ENCODE measurements at places on chromosomes 1 and 21.

- no peak for DNase-seq
Observed at GRCh38 chr1:229024528-229025130, 246.3 kb upstream of the RAB4A start.

GRCh38 chr1:151703813-151704212, 12.8 kb downstream of the CELF3 start:
- DNase-seq, result no peak

DNA sequence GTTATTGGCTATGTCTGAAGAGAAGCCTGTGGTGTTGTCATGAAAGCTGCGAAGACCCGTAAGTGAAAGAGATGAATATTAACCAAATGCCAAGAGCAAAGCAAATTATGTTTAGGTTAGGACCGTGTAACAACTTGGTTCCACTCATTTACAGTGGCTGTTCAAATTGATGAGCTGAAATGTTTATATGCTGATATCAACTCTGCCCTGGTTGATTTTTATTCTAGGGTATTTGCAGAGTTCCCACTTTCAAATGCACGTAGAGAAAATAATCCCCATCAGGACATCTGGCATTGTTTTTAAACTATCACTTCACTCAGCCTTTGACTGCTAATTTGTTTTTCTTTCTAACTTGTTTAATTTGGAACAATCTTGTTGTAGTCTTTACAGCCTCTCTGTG, 581.6 kb upstream of the ADAMTS5 start:
- DNase-seq, result no peak

GRCh38 chr1:58994664-58995063, 210.8 kb upstream of the JUN start:
- DNase-seq, result no peak

DNA sequence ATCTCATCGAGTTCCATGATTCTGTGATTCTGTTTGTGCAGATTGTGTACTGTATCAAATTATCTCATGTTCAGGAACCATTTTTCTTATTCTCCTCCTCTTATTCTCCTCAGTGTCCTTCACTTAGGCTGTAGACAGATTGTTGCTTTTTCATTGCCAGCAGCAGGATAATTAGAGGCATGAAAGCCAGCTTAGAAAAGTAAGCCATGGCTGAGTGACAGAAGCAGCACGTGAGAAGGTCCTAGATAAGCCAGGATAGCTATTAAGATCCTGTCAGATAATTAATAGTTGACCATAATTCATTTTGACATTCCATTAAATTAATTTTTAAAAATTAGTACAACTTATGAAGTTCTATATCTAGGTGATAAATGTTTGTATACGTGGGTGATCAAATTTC, 60.8 kb upstream of the PRKACB start:
- DNase-seq, result no peak

DNA sequence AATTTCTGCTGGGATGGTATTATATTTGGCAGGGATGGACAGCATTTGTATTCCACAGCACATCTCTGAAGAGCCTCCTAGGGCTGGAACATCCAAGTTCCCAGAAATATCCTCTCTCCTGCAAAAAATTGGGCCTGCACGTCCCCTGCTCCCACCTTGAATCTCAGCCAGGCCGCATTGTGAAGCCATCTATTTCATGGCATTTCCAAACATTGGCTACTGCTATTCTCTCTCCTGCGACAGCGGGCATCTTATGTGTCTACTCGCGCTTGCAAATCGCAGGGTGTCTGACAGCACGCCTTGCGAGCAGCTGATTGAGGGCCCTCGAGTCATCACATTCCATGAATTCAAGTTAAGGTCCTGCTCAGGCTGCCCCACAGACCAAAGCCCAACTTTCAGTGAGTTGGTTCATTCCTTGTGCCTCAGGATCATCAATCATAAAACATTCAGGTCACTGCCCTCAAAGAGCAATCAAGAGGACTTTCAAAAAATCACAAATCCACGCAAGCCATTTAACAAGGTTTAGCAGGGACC, 15.8 kb downstream of the RGS8 start:
- no peak for DNase-seq

GRCh38 chr1:248755517-248755916, at the start of gene LYPD8:
Gene LYPD8 (minus strand): TSS chr1:248755759. CDS start chr1:248751081, 4,678 bp downstream.
- no peak for DNase-seq
